Urinary bladder (tissue), 4 donors: ENCODE measurements at places on chromosomes 12 and 14. TPM values are rescaled to one million over a fixed set of nuclear protein-coding genes. Genes with fewer than 3 reads are reported as not detected.

CELA1 gene
- not detected for total RNA-seq

PRH2 gene
- not detected for total RNA-seq

SSTR1 gene
- total RNA-seq: 0.37 TPM

MUCL1 gene
- total RNA-seq: not detected

YARS2 gene
- 43.1 TPM for total RNA-seq

RFLNA gene
- 6.0 TPM for total RNA-seq

ANAPC7 gene
- total RNA-seq: 56.6 TPM

TMEM253 gene
- 0.37 TPM for total RNA-seq

KRT78 gene
- total RNA-seq: not detected

VSX2 gene
- total RNA-seq: not detected

P2RX2 gene
- not detected for total RNA-seq

POTEM gene
- total RNA-seq: not detected

CPM gene
- 24.6 TPM for total RNA-seq
